ENCODE measurements at places on chromosomes 1 and 21. TPM values are rescaled to one million over a fixed set of nuclear protein-coding genes. Genes with fewer than 3 reads are reported as not detected.

The IGSF3 gene
- total RNA-seq: 0.22 TPM

The TAF13 gene
- 166 TPM for total RNA-seq

The IGSF5 gene
- not detected for total RNA-seq

DNA sequence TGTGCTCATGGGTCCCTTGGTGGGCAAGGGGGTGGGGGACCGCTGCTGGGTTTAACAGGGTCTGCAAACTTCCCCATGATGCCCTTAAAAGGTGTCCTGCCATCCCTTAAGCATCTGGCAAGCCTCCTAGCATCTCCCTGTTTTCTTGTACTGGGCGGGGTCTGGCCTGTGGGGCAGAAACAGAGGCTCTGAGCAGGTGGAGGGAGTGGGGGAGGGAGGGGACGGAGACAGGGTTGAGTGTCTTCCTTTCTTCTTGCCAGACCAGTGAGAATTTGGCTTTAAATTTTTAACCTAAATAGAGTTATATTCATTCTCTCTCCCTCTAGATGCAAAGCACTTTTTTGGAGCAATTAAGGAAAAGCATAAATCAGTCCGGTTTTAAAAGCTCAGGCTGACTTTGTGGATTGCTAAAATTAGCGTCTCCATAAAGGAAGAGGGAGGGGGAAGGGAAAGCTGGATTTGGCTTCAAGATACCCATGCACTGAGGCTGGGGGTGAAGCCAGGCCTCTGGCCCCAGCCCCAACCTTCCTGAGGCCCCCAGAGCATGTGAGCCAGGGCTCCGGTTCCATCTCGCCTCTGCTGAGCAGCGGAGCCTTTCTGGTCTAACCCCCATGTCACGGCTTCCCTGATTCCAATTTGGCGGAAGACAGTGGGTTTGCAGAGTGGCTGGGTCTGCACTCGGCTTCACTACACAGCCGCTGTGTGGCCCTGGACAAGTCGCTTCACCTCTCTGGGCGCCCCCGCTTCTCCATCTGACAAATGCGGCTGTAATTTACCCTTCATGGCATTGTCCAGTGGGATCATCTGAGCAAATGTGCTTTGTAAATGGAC is 25.3 kb downstream of the IGSF21 start:
- DNase-seq: no peak

GRCh38 chr1:88134983-88135921 is 548.8 kb upstream of the PKN2 start:
- no peak for DNase-seq

DNA sequence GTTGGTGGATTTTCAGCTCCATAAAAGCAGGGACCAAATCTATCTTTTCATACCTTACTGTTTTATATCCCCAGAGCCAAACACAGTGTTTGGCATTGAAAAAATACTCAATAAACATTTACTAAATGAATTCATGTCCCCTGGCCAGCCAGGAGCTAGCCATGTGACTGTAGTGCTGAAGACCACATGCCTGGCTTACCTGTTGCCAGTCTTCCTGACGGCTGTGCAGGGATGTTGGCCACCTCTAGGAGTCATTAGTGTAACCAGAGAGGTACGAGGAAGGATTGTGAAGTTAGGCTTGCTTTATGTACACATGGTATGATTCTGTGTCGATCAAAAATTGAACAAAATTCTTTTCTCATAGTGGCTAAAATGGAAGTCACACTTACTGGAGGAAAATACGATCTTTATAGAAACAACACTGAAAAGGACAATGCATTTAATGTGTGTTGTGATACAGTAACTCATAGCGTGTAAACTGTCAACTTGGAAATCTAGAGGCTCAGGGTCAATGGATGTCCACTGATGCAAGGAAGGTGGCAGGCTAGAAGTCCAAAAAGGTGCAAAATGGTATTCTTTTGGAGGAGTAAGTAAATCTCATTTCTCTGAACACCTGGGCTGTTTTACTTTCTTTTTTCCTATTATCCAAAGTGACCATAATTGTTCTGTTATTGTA is 60.9 kb downstream of the FGGY start:
- no peak for DNase-seq

DNA sequence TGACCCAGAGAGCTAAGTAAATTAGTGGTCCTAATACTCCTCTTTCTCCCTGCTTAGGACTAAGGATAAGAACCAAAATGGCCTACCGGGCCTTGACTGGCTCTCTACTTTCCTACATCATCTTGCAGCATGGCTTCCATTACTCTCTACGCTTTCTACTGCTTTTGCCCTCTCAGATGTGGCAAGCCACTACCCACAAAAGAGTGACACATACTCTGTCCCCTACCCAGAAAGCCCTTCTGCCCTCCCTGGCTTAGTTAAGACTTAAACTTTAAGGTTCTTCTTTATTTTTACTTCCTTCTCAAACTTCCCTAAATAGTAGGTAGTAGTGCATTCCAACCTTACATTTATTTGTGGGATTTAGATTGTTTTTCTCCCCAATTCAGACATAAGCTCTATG is 228.1 kb downstream of the TPR start:
- no peak for DNase-seq

- DNase-seq: no peak
Observed at GRCh38 chr1:177124577-177125278, 39.8 kb downstream of the ASTN1 start.
